ENCODE measurements at places on chromosomes 16 and 17.
A peak's percentile ranks its signal among the peaks of the same experiment; 100 is the strongest.

- DNase-seq, result no peak
These were observed 8.6 kb downstream of the DOK4 start for GRCh38 chr16:57477531-57478202.

- no peak for DNase-seq
These were observed 183.4 kb downstream of the IRX3 start for GRCh38 chr16:54102888-54103866.

GRCh38 chr16:54431997-54432896, 145.7 kb upstream of the IRX3 start:
- no peak for DNase-seq

DNA sequence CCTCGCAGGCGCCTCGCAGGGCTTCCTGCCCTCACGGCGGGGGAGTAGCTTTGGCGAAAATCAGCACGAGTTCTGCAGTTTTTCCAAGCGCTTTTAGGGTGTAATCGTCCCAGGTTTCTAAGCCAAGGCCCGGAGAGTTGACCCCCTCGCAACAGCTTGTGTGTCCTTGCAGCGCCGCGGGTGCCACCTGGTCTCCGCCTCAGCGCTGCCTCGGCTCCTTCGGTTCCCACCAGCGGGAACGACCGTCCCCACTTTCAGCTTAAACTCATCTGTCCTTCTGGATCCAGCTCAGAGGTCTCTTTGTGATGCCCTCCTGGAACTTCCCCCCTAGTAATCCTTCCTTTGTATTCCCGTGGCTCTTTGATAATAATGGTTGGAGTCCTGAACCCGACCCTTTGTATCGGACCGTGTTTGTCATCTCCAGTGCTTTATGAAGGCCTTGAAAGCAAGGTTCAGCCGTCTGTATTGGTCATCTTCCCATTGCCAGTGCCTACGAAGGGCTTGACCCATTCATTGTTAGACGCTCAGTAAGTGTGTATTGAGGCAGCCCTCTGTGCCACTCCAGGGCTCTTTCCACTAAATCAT, 858 bp upstream of the SMARCE1 start:
- DNase-seq, result no peak

DNA sequence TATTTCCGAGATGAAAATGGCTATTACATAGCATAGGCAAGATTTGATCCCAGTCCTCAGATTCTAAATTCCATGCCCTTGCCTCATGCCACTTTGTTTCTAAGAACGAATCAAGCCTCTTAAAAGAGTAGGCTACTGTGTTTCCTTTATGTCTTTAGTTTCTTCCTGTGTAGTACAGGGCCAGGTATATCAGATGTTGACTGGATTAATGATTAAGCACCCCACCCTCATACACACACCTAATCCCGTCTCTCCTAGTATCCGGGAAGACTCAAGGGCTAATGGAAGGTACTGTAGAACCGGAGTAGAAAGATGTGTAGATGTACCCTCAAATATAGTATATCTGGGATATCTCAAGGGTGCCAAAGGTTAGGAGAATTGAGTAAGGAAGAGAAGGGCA, 6.7 kb downstream of the TOM1L1 start:
- DNase-seq, result no peak

GRCh38 chr17:1736348-1737281, 6.1 kb upstream of the SERPINF2 start:
- no peak for DNase-seq

- no peak for DNase-seq
These were observed 64.2 kb upstream of the COX10 start for GRCh38 chr17:14004927-14005620.

DNA sequence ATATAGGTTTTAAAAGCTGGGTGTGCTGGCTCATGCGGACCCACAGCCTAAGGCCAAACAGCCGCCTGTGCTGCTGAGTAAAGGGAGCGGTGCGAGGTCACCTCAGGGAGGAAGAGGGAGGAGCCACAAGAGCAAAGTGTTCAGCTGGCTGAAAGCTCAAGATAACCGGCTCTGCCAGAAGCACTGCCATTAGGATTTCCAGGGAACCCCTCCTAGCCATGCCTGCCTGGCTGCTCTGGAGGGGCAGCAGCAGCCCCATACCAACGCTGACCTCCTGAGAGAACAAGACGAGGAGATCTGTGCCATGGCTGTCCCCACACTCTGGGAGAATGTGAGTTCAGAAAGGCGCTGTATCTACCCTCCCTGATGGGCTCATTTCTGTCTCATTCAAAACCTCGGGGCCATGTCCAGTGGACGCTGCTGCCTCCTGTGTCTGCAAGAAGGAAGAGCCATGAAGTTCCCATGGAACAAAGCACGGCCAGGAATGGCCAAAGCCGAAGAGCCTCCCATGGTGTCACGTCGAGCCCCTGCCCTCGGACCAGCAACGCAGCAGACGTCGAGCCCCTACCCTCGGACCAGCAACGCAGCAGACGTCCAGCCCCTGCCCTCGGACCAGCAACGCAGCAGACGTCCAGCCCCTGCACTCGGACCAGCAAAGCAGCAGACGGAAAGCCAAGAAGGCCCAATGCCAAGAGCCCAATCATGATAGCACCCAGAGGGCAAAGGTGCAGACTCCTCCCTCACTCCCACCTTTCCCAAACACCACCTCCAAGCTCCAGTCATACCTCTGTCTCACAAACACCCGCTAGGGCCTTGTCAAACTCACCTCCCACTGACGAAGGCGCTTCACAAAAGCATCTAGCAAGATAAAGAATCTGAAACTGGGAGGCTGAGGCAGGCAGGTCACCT, 107.0 kb downstream of the ANKRD11 start:
- peak; percentile 25 for DNase-seq

DNA sequence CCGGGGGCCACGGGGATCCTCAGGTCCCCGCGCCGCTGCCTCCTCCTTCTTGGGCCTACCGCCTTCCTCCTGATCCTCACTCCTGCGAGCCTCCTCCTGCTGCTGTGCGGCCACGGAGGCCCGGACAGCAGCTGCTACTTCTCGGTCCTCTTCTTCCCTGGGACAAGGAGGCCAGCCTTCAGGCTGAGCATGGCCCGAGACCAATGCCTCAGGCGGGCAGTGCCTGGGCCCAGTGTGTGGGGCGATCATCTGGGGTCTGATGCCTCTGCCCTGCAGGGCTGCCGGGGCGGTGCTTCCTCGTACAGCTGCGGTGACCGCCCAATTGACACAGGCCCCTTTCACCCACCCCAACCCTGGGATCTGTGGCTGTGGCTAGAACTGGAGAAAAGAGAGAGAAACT, 8.6 kb downstream of the ZNF598 start:
- no peak for DNase-seq

DNA sequence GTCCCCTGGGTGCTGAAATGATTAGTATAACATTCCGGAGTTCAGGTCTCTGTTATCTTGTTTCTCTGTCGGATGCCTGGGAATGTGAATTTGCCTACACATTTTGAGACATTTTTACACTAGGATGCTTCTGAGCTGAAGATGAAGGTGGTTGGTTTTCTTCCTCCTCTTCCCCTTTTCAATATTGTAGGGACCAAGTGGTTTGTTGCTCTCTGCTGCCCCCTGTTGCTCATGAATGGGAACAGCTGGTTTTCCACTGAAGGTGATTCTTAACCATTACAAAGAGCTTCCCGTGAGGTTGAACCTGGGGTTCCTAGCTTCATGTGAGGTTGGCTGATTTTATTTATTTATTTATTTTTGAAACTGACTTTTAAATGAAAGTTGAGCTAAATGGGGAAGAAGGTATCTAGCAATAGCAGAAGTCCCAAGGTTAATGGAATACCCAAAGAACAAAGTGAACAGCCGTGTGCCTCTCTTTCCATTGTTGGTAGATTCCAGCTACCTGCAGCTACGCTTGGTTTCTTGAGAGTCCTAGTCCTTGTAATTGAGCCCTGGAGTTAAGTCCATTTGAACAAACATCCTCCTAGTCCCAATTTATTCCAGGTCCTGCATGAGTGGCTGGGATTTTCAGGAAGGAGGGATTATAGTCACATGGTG, 983.9 kb upstream of the EEF2KMT start:
- no peak for DNase-seq

DNA sequence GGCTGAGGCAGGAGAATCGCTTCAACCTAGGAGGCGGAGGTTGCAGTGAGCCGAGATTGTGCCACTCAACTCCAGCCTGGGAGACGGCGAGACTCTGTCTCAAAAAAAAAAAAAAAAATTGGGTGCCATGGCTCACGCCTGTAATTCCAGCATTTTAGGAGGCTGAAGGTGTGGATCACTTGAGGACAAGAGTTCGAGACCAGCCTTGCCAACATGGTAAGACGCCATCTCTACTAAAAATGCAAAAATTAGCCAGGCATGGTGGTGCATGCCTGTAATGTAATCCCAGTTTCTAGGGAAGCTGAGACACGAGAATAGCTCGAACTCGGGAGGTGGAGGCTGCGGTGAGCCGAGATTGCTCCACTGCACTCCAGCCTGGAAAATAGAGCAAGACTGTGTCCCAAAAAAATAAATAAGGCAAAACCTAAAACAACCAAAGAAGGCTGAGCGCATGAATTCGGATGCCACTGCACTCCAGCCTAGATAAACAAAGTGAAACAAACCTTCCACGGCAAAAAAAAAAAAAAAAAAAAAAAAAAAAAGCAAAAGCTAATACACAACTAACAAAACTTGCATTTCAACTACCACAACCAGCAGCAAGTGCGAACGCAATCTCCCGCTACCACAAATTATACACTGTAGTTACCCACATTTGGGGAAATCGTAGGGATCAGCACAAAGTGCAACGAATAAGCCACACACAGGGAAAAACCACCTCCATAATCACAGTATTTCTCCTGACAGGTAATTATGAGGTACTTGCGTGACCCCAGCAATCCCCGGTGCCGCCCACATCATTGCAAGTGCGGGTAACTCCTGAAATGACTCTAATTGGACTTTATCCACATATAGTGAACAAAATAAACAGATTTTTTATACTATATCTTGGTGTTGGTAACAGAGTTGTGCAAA, 25.6 kb downstream of the TEX14 start:
- no peak for DNase-seq

GRCh38 chr16:75868636-75869632, 142.6 kb upstream of the CPHXL start:
- no peak for DNase-seq

- no peak for DNase-seq
These were observed 16.6 kb downstream of the KIF1C start for GRCh38 chr17:5014357-5014756.
